ENCODE measurements at places on chromosomes 3 and 15. TPM values are rescaled to one million over a fixed set of nuclear protein-coding genes. Genes with fewer than 3 reads are reported as not detected.

Gene ZNF501
- 1.0 TPM for total RNA-seq

Gene TRNT1
- 17.3 TPM for total RNA-seq

Gene CD86
- total RNA-seq: not detected

Gene PLCB2
- total RNA-seq: 0.60 TPM

Gene LINS1
- total RNA-seq: 6.9 TPM

Gene TTLL13
- total RNA-seq: not detected

Gene TOP2B
- total RNA-seq: 89.7 TPM

Gene SH2D7
- not detected for total RNA-seq

Gene ERC2
- total RNA-seq: not detected

Gene DOCK3
- total RNA-seq: 0.13 TPM

Gene TMEM45A
- total RNA-seq: 27.3 TPM

Gene OR5K2
- total RNA-seq: not detected

Gene CFAP100
- total RNA-seq: not detected

Gene PP2D1
- not detected for total RNA-seq

Gene ZPLD1
- total RNA-seq: not detected

Gene ECE2
- total RNA-seq: not detected

Gene PSTPIP1
- total RNA-seq: 0.38 TPM

Gene IL20RB
- total RNA-seq: 1.5 TPM

DNA sequence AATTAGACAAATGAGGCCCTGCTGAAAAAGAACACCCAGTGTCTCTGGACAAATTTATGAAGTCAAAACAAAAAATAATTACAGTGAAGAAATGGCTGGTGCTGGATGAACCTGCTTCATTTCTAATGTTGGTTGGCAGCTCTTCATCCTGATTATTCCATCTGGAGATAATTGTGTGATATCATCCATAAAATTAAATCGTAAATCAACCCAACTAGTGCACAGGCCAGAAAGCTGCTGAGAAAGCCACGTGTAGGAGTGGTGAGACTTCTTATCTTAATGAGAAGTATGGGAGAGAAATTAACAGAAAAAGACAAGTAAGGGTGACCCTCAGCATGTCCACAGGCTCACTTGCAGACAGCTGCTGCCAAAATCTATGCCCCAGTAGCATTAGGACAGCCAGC is 465.2 kb upstream of the TGFBR2 start:
- no peak for DNase-seq

- no peak for DNase-seq
Observed at GRCh38 chr3:113409676-113410075, 31.6 kb downstream of the CFAP44 start.

- DNase-seq: no peak
Observed at GRCh38 chr3:30986551-30986950, 92.1 kb upstream of the GADL1 start.

DNA sequence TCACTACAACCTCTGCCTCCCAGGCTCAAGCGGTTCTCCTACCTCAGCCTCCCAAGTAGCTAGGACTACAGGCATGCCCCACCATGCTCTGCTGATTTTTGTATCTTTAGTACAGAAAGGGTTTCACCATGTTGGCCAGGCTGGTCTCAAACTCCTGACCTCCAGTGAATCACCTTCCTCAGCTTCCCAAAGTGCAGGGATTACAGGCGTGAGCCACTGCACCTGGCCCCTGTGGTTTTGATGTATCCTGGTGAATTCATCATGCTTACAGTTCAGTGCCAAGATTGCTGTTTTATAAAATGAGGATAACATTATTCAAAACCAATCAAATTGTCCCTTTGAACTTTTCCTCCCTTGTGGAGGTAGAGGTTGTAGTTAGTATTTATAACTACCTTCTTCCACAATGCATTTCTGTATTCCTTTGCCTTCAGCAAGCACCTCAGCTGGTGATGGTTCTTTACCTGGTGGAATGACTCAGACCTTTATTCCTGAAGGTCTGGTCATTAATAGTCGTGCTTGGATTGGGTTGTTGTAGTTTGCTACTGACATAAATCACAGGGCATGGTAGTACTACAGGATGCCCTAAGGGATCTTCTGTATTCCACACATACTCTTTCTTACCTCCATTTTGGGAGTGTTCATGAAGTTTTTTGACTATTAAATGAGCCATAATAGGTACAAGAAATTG is 76.9 kb downstream of the UBP1 start:
- no peak for DNase-seq

DNA sequence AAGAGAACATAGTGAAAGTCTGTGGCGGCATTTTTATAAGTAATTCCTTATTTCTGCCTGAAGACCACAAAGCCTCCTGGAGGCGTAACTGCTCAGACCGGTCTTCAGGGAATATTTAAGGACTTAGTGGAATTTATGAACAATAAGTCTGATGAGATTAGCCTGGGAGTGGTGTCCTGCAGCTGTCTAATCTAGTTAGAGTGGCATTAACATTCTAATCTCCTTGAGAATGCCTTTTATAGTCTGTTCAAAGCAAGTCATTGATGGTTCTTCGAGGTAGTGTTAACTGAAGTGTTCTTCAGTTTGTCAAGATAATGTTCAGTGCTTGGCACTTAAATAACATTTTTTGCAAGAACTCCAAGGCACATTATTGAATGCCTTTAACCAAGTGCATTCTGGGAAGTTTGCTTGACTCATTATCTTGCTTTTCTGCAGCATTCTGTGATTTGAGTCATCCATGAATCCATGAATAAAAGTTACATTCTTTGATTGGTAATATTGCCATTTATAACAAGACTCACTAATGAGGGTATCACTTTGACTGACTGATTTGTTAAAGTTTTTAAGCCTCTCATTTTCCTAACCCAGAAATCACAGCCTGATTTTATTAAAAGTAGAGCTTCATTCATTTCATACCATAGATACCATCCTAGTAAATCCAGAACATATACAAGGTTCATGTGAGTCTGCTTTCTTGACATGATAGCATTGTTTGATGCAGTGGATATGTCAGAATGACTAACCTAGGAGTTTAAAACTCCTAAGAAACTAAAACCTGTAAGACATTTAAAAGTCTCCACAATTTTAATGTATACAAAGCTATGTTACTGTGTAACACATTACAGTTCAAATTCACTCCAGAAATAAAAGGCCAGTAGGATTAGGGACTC is 12.5 kb downstream of the RBM5 start:
- DNase-seq: no peak

GRCh38 chr3:11784971-11785377 is 61.7 kb downstream of the TAMM41 start:
- no peak for DNase-seq

GRCh38 chr3:10189557-10190354 is 25.0 kb downstream of the IRAK2 start:
- no peak for DNase-seq

GRCh38 chr3:111831840-111832239 is 27.2 kb upstream of the PHLDB2 start:
- DNase-seq: no peak

DNA sequence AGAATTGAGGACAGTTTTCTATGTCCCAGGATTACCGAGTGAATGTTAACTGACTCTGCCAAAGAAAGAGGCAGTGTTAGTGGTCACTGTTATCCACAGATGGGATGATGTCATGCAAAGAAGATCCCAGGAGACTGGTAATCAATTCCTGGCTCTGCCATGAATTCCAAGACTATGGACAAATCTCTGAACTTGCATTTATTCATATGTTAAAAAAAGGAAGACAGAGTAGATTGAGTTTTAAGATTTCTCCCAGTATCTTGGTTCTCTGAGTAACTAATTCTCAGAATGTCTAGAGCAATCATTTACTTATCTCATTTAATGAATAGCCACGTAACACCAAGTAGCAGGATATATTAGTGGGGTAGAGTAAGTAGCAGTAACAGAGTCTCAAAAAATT is 11.5 kb upstream of the MAP3K13 start:
- DNase-seq: no peak

DNA sequence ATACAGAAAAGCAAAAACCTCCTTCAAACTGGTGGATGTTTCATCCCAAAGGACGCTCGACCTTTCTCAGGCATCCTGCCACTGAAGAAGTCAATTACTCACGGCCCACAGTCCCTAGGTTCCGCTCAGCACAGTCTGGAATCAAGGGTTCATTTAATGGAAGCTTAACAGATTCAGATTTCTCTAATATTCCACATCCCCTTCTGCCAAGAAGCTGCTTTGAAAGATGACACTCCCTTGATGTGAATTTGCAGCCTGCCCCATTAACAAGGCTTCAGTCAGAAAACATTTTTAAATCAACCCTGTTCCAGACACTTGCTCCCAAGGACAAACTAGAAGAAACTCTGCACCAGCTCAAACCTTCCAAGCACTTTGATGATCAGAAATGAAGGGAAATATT is 81.2 kb downstream of the LIPC start:
- no peak for DNase-seq

GRCh38 chr3:112030901-112031300 is 3.6 kb upstream of the TMPRSS7 start:
- DNase-seq: no peak

GRCh38 chr3:44721231-44722102 is 8.0 kb upstream of the ZNF501 start:
- DNase-seq: no peak

DNA sequence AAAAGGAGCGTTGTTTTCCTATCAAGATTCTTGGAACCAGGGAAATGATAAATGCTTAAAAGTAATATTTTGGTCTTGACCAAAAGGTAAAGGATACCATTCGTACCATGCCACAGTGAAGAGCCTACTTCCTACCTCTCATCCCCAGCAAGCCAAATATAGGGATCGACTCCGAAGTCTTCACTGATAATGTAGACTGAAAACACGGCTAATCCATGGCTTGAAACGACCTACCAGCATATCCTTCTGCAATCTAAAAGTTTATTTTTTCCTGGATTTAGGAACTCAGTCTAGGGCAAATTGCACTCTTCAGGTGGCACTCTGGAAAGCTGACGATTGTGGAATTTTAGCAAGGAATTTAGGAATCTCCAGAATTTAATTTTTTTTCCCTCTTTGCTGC is 1.9 kb upstream of the SEMA6D start:
- no peak for DNase-seq

GRCh38 chr15:48623456-48623855 is 22.1 kb downstream of the FBN1 start:
- no peak for DNase-seq

Data from HFFc6 (cell line).